ENCODE measurements at places on chromosomes 7 and 10.

- no peak for DNase-seq
Measured at GRCh38 chr10:52652431-52653262, 119.9 kb downstream of the MBL2 start.

GRCh38 chr7:16609842-16610450, 35.6 kb downstream of the ANKMY2 start:
- no peak for DNase-seq

DNA sequence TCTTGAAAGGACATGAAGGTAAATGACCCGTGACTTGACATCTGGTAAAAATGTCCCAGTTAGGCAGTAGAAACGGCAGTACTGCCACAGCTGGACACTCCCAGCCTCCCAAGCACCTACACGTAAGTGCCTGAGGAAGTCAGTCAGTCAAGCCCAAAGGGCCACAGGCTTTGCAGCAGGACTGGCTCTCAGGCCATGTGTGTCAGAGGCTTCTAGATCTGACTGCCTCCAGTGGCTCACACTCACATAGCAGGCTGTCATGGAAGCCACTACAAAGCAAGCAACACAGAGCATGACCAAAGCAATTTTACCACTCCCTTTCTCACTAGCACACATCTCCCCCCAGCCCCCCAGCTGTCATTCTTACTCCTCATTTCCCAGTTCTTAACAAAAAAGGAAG, 17.8 kb upstream of the CCNJ start:
- DNase-seq: no peak

DNA sequence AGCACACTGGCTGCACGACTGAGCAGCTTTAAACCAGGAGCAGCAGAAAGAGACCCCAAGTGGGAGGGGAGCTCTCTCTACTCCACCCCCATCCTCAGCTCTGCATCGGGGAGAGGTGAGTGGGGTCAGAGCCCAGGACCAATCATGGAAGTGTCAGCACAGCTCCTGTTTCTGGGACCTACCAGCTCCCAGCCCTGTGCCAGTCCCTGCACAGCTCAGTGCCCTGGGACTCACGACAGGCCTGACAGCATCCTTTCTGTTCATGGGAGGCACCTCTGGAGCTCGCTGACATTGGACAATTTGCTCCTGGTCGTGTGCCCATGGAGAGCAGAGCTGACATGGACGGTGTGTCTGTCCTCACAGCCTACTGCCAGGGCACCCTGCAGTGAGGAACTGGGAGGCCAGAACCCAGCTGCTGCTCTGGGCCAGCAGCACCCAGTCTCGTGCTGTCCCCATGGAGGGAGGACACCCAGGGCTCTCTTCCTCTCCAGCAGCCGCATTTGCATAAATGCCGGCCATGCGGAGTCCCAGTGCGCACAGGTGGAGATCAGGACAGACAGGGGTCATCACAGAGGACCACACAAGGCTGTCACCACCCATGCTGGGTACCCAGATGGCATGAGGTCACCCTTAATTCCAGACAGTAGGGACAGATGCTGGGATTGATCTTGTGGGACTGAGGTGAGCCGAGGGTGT, 45.9 kb upstream of the MSMB start:
- DNase-seq: no peak

DNA sequence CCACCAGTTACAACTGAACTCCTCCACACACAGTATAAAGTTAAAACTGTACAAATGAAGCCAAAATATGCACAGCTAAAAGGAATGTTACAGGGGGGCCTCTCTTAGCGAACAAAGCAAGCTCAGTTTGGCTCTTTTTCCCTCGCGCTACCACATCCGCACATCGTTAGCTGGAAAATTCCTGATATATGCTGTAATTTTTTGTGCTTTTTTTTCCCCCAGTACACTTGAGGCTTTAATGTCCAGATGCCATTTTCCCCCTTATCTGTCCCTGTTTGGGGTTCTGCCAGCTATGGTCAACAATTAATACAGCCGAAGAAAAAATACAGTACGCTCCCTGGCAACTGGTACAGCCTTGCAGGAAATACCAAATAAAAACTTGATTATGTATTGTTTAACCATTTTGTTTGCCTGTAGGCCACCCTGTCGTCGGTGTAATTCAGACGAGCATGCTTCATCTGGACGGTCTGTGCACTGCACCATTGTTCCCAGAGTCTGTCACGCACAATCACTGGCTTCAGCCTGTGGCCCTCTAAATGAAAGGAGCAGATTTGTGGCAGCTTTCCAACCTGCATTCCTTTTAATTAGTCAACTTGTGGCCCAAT, 108.1 kb upstream of the FAM133B start:
- DNase-seq: peak; percentile 79

DNA sequence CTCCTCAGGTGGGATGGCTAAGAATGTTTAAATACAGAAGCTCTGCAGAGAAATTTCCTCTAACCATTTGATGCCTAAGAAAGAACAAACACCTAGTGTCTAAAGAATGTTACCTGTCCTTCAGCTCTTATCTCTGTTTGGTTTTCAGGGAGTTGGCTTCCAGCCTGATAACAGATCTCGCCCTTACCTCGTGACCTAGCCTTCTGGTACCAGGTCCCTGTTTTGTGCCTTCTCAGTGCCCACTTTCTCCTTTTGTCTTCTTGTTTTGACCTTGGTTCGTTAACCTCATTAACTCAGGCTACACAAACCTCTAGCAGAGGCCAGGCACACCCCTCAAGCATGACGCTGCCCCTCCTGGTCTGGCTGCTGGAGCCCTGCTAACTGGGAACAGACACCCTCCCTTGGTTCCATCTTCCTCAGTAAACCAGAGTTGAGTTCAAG, 16.1 kb upstream of the RAB11FIP2 start:
- no peak for DNase-seq

DNA sequence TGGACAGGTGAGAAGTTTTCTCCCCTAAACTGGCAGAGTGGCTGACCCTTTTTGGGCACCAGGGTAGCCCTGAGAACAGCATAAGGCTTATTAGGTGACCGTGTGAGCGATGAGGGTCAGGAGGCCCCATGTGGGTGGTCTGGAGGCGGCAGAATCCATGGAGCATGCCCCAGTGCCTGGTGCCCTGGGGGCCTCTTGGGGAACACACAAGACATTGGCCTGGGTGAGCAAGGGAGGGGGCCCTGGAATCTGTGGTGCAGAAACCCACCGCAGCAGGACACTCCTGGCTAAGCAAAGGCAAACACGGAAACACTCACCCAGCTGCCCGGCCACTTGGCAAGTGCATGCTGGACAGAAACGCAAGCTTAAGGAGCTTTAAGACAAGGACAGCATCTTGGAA, 29.5 kb downstream of the YKT6 start:
- no peak for DNase-seq

DNA sequence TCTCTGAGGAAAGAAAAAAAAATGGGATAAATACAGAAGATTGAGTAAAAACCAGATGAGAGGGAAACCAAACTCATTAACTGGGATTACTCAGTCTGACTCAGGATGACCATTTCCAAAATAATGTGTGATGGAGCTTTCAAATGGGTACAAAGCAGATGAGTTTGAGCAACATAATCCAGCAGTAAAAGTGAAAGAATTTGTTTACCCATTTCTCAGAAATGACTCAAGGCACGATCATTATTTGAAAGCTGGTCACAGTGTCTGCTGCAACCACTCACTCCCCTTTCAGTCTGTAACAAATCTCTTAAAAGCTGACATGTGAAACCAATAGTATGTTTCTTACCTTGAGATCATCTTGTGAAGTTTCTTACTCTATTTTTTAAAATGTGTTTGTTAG, 104.7 kb upstream of the KLF14 start:
- DNase-seq: no peak

- no peak for DNase-seq
Measured at GRCh38 chr7:90897961-90898469, 301.9 kb downstream of the CDK14 start.

DNA sequence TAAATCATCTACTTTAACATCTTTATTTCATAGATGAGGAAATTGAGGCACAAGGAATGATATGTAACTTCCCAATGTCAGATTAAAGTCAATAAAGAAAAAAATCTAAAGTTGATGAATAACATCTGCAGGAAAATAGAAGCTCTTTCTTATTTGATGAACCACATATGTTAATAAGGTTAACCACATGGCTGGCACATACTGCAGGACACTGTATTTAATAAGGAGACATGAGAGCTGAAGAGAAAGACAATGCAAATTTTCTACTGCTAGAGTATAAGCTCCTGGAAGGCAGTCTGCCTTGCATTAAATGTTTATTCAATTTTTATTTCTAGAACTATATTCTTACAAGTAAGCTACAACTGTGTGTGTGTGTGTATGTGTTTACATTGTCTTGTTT, 4.4 kb downstream of the RAB11FIP2 start:
- no peak for DNase-seq

DNA sequence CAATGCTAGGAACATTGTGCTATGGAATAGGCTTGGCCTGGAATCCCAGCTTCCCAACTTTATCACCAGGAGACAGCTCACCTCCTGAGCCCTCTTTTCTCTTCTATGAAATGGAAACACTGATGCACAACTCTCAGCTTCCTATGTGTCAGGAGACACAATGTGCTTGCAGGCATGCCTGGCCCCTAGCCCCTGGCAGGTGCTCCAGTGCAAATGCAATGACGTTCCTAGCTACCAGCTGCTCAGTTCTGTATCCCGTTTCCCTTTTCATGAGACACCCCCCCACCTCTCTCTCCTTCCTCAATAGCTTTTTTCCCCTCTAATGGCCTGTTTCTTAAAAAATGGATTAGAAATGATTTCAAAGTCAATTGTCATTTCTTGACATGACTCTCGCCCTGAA, 30.7 kb downstream of the HABP2 start:
- DNase-seq: no peak

GRCh38 chr10:49109669-49110340, 5.5 kb downstream of the VSTM4 start:
- peak; percentile 92 for DNase-seq

DNA sequence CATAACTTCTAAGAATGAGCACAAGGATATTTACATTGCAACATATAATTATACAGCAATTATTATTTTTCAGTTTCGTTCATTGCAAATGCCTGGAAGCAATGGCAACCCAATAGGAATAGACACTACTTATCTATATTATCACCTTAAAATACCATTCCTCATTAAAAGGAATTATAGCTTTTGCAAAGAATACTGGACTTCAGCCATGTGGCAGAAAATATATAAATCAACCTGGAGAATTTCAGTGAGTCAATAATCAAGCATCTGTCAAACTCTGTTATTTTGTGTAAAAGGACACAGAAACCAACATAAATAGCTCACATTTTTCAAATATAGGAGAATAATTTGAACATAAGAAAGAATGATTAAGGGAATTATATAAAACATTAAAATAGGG, 96.1 kb upstream of the SEMA3C start:
- DNase-seq: no peak

- no peak for DNase-seq
Measured at GRCh38 chr7:92425311-92425947, 21.9 kb upstream of the GATAD1 start.

- DNase-seq: no peak
Measured at GRCh38 chr10:82811621-82812020, 936.6 kb downstream of the NRG3 start.

GRCh38 chr10:104641187-104641936, at the start of gene SORCS3:
SORCS3 (plus strand) TSS chr10:104641290.
- peak; percentile 46 for DNase-seq

All from left hindlimb (tissue), 1 donor.